ENCODE measurements at places on chromosomes 3 and 15.

DNA sequence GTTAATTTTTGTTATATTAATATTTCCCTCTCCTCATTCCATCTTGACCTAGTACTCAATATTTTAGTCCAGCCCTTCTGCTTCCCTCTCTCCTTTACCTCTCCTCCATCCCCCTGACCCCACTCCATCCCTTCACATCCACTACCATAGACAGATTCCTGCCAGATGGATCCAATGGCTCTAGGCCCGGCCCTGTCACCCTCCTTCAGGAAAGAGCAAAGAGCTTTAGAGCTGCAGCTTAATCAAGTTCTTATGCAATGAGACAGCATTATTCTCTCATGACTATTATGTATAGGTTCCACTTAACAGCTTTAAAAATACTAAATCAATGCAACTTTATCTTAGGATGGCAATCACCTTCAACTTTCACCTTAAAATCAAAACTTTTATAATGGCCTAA lies 200.7 kb upstream of the TTC14 start:
- H3K4me3 ChIP-seq: no peak overlapping the region
- no peaks in the 10 kb centered on the region for H3K4me1 ChIP-seq
- no peak for DNase-seq
- H3K36me3 ChIP-seq: no peaks in the 10 kb centered on the region
- no peaks in the 10 kb centered on the region for H3K27me3 ChIP-seq

DNA sequence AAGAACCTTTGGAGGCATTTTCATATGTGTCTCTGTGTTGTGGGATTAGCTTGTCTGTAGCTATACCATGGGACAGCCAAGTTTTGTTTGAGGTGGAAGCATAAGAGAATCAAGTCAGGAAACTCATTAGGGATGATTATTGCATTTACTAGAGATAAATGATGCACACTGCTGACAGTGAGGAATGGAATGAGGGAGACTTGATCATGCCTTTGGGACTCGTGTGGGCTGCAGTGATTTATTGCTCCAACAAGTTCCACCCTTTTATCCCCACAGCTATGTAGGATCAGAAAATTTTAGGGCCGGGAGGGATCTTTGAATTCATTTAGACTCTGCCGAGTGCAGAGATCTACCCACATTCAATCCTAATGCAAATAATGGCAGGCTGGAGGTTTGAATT lies 16.3 kb downstream of the ZNF385D start:
- DNase-seq: no peak
- H3K36me3 ChIP-seq: no peaks in the 10 kb centered on the region
- H3K27me3 ChIP-seq: no peaks in the 10 kb centered on the region
- H3K4me1 ChIP-seq: no peaks in the 10 kb centered on the region

GRCh38 chr3:21954709-21955108 lies 203.7 kb upstream of the ZNF385D start:
- H3K4me1 ChIP-seq: peaks cover 15% of the 10 kb centered on the region
- H3K36me3 ChIP-seq: no peaks in the 10 kb centered on the region
- no peak overlapping the region for H3K4me3 ChIP-seq
- H3K27me3 ChIP-seq: no peaks in the 10 kb centered on the region

DNA sequence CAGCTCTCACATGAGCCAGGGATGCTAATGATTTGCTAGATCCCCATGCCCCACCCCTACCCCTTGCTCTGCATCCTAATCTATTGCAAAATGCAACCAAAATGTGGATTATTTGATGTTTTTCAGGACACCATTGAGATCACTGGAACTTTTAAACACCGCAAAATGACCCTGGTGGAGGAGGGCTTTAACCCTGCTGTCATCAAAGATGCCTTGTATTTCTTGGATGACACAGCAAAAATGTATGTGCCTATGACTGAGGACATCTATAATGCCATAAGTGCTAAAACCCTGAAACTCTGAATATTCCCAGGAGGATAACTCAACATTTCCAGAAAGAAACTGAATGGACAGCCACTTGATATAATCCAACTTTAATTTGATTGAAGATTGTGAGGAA lies 29.7 kb downstream of the HDC start:
- peaks cover 6% of the 10 kb centered on the region for H3K36me3 ChIP-seq
- H3K4me1 ChIP-seq: peaks cover 57% of the 10 kb centered on the region
- no peak overlapping the region for H3K4me3 ChIP-seq

- no peak for DNase-seq
- no peak overlapping the region for H3K27ac ChIP-seq
- H3K36me3 ChIP-seq: no peaks in the 10 kb centered on the region
- H3K27me3 ChIP-seq: no peaks in the 10 kb centered on the region
- no peaks in the 10 kb centered on the region for H3K4me1 ChIP-seq
Measured at GRCh38 chr3:33315826-33316225, 38.6 kb downstream of the FBXL2 start.

DNA sequence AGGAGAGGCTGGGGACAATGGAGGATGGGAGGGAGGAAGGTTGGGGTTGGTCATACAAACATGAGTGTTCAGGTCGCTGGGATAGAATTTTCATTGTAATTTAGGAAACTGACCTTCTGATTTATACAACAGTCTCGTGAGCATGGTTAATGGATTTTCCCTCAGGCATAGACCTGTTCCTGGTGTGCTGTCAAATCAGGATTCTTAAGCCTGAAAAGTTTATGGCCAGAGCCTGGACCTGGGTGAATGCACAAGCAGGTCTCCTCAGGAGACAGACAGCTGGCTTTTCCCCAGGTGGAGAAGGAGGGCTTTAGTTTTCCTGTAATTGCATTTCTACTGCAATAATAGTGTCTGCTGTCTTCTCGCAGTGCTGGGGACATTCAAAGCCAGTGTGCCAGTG lies 338.0 kb downstream of the SHQ1 start:
- DNase-seq: no peak
- no peak overlapping the region for H3K4me3 ChIP-seq
- no peaks in the 10 kb centered on the region for H3K4me1 ChIP-seq
- H3K27me3 ChIP-seq: no peaks in the 10 kb centered on the region
- H3K27ac ChIP-seq: no peak overlapping the region

- DNase-seq: no peak
- H3K36me3 ChIP-seq: no peaks in the 10 kb centered on the region
- peak overlapping the region; percentile 81 for H3K27ac ChIP-seq
- H3K4me1 ChIP-seq: peaks cover 29% of the 10 kb centered on the region
- H3K27me3 ChIP-seq: no peaks in the 10 kb centered on the region
- no peak overlapping the region for H3K4me3 ChIP-seq
Measured at GRCh38 chr3:195032106-195032759, 238.7 kb downstream of the XXYLT1 start.

GRCh38 chr3:32553459-32553858 lies 17.2 kb downstream of the DYNC1LI1 start:
- H3K4me3 ChIP-seq: no peak overlapping the region
- no peak overlapping the region for H3K27ac ChIP-seq
- DNase-seq: no peak
- no peaks in the 10 kb centered on the region for H3K27me3 ChIP-seq
- no peaks in the 10 kb centered on the region for H3K4me1 ChIP-seq

GRCh38 chr15:79025201-79025600 lies 65.4 kb downstream of the RASGRF1 start:
- no peak overlapping the region for H3K27ac ChIP-seq
- no peaks in the 10 kb centered on the region for H3K27me3 ChIP-seq
- H3K4me3 ChIP-seq: no peak overlapping the region
- no peak for DNase-seq
- H3K4me1 ChIP-seq: no peaks in the 10 kb centered on the region

- no peaks in the 10 kb centered on the region for H3K4me1 ChIP-seq
- no peak overlapping the region for H3K27ac ChIP-seq
- no peak overlapping the region for H3K4me3 ChIP-seq
Measured at GRCh38 chr3:4818986-4819693, 160.1 kb upstream of the BHLHE40 start.

DNA sequence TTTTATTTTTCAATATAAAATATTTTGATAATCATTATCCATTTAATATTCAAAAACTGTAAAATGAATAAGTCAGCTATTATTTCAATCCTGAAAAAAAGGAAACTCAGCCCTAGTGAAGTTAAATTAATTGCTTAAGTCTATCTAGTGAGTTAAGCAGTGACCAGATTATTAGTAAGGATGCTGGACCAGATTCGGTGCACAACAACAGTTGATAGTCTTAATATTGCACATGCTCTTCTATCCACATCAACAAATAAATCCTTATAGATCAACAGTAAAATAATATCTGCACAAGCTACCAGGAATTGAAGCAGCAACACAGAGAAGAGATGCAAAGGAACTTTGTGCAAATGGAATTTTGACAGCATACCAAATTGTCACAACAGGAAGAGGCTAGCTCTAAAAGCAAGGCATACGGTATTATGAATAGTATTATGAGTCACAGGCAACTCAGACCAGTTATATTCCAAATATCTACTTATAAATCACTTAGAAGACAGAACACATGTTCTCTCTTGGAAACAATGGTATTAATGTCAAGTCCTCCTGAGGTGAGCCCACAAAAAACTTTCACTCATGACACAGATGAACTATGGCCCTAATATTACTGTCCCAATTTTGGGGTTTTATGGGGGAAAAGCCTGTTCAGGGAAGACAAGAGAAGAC lies 24.9 kb downstream of the VPS13C start:
- H3K4me1 ChIP-seq: no peaks in the 10 kb centered on the region
- H3K4me3 ChIP-seq: no peak overlapping the region
- no peaks in the 10 kb centered on the region for H3K36me3 ChIP-seq
- no peaks in the 10 kb centered on the region for H3K27me3 ChIP-seq

DNA sequence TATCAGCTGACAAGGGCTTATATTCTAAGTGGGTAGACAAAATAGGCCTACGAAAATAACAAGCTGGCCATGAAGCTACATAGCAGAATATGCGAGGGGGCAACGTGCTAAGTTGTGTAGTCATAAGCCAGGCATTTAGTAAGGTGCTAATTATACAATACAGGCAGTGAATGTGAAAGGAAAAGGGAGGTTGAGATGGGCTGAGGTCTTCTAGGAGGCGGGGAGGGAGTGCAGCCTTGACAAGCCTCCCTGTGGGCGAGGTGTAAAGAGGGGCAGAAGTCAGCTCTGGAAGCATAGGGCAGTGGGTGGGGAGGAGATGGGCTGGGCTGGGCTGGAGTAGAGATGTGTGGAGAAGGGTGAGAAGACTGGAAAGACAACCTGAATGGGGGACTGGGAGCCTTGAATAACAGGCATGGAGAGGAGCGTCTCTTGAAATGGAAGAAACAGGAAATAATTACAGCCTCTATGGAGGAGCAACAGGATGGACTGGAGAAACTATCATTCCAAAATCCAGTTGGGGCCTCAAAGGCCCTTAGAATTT lies 1.2 kb downstream of the TIGIT start:
- no peaks in the 10 kb centered on the region for H3K27me3 ChIP-seq
- no peak overlapping the region for H3K4me3 ChIP-seq
- H3K36me3 ChIP-seq: no peaks in the 10 kb centered on the region
- no peak for DNase-seq
- H3K4me1 ChIP-seq: no peaks in the 10 kb centered on the region
- no peak overlapping the region for H3K27ac ChIP-seq

DNA sequence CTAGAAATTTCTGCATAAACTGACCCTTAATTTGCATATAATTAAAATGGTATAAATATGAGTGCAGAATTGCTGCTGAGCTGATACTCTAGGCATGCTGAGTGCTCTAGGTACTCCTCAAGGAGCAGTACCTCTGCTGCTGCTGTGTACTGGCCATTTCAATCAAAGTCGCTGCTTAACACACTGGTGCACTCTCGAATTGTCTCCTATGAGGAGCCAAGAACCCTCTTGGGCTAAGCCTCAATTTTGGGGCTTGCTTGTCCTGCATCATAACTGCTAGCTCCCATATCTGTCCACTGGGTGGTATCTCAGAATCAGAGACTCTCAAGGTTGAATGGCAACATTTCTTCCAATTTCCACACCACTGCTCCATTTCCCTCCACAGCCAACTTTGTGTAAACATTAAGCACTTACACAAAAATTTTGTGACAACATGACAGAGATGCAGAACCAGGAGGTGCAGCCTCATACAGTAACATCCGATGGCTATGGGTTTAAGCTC lies 82.5 kb downstream of the XXYLT1 start:
- no peak for DNase-seq
- no peak overlapping the region for H3K27ac ChIP-seq
- no peaks in the 10 kb centered on the region for H3K4me1 ChIP-seq
- no peaks in the 10 kb centered on the region for H3K27me3 ChIP-seq
- no peak overlapping the region for H3K4me3 ChIP-seq
- no peaks in the 10 kb centered on the region for H3K36me3 ChIP-seq

GRCh38 chr15:80581976-80582375 lies 113.1 kb upstream of the ABHD17C start:
- peaks cover 25% of the 10 kb centered on the region for H3K4me1 ChIP-seq
- no peak overlapping the region for H3K4me3 ChIP-seq
- H3K27ac ChIP-seq: no peak overlapping the region
- H3K27me3 ChIP-seq: no peaks in the 10 kb centered on the region
- H3K36me3 ChIP-seq: no peaks in the 10 kb centered on the region
- DNase-seq: no peak

GRCh38 chr3:32619395-32619794 lies 48.7 kb upstream of the DYNC1LI1 start:
- no peak for DNase-seq
- H3K4me3 ChIP-seq: no peak overlapping the region
- H3K27ac ChIP-seq: no peak overlapping the region
- H3K27me3 ChIP-seq: no peaks in the 10 kb centered on the region

GRCh38 chr15:90981681-90982080 lies 12.7 kb downstream of the PRC1 start:
- DNase-seq: no peak
- no peak overlapping the region for H3K27ac ChIP-seq
- no peaks in the 10 kb centered on the region for H3K36me3 ChIP-seq
- no peak overlapping the region for H3K4me3 ChIP-seq

GRCh38 chr3:38554127-38554827 lies 58.1 kb downstream of the EXOG start:
- no peak overlapping the region for H3K4me3 ChIP-seq
- H3K27me3 ChIP-seq: no peaks in the 10 kb centered on the region
- no peak for DNase-seq
- H3K27ac ChIP-seq: no peak overlapping the region
- H3K36me3 ChIP-seq: no peaks in the 10 kb centered on the region
- H3K4me1 ChIP-seq: no peaks in the 10 kb centered on the region

DNA sequence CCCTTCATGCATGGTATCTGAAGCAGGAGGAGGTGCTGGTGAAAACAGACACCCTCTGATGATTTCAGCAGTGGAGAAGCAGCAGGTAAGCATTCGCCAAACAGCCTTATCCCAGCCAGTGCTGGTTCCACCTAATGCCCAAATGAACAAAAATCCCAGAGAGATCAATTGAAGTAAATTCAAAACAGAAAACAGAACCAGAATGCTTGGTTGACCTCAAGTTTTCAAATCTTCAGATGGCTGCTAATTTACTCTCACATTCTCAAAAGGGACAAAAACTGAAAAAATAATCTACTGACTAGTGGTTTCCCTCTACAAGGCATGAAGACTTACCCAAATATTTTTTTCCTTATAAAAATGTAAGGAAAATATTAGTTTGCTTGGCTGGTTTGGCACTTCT lies 87.0 kb upstream of the MYO5C start:
- no peaks in the 10 kb centered on the region for H3K27me3 ChIP-seq
- H3K4me3 ChIP-seq: no peak overlapping the region
- no peak for DNase-seq
- H3K4me1 ChIP-seq: no peaks in the 10 kb centered on the region

DNA sequence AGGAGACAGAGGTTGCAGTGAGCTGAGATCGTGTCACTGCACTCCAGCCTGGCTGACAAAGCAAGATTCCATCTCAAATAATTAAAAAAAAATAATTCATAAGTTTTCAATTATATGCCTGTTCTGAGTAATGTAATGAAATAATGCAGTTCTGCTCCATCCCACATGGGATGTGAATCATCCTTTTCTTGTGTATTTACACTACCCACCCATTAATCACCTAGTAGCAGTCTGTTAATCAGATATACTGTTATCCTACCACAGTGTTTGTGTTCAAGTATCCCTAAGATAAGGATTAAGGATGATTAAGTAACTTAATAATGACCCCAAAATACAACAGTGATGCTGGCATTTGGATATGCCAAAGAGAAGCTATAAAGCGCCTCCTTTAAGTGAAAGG lies 38.8 kb downstream of the PIGB start:
- no peak overlapping the region for H3K27ac ChIP-seq
- no peak overlapping the region for H3K4me3 ChIP-seq
- no peak for DNase-seq
- H3K27me3 ChIP-seq: no peaks in the 10 kb centered on the region
- peaks cover 5% of the 10 kb centered on the region for H3K36me3 ChIP-seq
- H3K4me1 ChIP-seq: no peaks in the 10 kb centered on the region
